ENCODE measurements at places on chromosomes 16 and 17.

GRCh38 chr17:1384905-1385435 is 15.1 kb downstream of the YWHAE start:
- DNase-seq = no peak

- DNase-seq = no peak
Observed at GRCh38 chr17:31834448-31834847, 24.6 kb downstream of the COPRS start.

DNA sequence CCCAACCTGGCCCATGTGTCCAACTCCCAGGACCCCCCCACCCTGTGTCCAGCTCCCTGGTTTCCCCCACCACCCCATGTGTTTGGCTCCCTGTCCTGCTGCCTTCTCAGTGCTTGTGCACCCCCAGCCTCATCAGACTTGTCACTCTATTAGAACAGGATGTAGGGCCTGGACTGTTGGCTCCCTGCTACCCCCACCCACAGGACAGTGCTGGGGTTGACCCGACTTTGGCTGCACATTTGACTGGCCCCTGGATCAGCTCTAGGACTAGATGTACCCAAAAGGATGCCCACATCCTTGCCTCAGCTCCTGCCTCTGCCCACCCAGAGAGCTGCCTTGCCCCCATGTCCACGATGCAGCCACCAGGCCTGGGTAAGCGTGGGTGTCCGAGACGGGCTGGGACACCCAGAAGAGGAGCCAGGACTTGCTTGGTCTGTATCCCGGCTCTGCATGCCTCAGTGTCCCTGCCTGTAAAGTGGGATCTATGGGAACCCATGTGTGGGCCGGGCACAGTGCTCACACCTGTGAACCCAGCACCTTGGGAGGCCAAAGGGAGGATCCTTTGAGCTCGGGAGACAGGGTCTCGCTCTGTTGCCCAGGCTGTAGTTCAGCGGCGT is 1.5 kb upstream of the CCDC57 start:
- no peak for DNase-seq

DNA sequence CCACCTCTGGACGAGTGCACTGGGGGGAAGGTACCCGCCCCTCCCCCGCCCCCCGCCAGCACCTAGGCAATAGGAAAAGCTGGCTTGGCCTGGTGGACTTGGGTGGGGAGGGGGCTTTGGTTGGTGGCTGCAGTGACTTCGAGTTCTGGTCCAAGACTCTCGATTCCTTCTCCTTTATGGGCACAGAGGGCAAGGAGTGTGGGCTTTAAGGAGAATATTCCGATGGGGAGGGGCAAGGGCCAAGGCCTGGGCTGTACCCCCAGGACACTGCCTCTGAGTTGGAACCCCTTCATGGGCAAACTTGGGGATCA is 409 bp downstream of the ACSF2 start:
- DNase-seq = no peak

DNA sequence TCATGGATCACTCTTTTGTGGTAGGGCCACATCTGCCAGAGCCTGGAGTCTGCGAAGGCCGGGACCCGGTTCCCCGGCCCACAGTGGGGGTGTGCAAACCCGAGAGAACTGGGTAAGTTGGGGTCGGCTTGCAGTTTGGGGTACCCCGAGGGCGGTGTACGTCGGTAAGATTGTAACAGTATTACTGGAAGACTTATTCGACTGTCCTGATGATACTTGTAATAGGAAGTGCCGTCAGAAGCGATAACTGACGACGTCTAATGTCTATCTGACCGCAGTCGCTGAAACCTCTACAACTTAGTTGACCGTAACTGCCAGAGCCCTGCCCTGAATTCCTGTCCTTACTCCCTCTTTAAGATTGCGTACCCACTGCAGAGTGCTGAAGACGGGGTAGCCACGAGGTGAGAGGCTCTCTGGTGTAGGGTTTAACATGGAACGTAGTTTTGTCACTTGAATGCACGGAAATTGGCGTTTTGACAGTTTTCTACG is 24.0 kb downstream of the TRPV2 start:
- no peak for DNase-seq

GRCh38 chr16:22663389-22664064 is 150.4 kb upstream of the HS3ST2 start:
- no peak for DNase-seq

DNA sequence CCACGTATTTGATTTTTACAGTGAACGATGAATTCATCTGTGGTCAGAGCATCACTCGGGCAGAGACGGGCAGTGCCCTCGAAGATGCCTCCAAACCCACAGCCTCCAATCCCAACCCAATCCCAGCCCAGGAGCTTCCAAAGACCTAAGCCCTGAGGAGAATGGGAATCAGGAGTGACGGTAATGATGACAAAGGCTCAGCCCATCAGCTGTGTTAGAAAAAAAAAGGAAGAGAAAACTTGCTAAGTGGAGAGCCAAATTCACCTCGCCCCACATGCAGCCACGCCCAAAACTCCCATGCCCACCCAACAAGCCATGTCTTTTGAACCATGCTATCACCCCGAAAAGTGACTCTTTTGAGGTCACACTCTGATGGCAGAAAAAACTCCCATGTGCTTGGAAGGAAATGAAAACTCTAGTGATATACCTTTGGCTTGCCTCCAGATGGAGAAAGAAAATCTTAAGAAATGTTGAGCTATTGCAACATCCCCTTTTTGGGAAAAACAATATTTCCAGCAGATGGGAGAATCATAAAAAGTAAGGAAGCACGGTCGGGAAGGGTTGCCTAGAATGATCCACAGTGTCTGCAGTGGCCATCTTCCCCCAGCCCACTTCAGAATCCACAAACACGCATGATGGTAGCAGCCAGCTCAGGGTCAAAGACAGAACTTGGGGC is 37.7 kb downstream of the XYLT1 start:
- DNase-seq = no peak

DNA sequence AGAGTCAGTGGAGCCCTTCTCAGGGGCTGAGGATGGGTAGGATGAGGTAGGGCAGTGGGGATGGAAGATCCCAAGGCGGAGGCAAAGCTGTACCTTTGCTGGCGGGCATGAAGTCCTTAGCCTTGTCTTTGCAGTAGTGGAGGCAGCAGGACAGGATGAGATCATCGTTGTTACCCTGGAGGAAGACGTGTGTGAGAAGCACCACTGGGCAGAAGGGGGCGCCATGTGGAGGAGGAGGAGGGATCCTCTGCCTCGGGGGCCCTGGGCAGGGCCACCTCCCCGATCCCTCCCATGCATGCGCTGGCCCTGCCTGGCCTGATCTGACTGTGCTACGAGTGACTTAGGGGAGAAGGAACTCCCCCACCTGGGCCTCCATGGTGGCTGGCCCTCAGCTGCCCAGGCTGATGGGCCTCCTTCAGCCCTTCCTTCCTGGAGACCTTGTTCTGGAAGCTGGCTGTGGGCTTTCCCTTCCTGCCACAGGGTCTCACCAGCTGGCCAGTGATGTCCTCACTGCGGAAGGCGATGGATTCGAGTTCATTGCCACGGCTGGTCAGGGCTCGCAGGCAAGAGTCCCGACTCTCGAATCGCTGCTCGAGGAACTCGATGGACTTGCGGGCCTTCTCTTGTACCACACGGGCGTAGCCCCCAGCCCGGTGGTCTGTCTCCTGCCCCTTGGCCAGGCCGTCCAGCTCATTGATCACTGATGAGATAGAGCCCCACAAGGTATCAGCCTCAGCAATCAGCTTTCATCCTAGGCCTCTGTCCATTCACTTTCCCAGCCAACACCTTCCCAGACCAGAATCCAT is 10.3 kb downstream of the HIC1 start:
- peak; percentile 50 for DNase-seq

DNA sequence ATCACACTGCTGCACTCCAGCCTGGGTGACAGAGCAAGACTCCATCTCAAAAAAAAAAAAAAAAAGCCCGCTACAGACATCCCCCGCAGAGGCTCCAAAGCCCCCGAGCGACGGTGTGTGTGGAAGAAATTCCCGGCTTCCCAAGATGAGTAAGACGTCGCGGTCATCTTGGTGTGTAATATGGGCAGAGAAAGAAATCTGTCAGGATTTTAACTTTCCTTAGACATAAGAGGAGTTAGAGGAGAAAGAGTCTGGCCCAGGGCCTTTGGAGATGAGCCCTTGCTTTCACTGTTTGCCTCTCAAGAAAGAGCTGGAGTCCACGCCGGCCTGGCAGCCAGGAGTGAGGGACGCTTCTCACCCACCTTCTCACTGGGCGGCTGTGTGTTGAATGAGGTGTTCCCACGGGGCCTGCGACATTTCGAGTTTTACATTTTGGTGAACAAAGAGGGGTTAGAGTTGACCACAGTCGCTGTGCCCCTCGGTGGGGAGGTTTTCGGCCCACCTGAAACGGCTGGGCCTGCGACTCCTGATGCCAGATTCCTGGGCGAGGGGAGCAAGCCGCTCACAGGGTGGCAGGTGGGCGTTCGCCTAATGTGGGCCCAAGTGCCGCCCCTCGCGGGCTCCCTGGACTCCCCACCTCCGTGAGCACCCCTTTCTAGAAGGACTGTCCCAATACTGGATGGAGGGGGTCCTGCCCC is 17.9 kb downstream of the C1QTNF1 start:
- no peak for DNase-seq
